ENCODE measurements at places on chromosomes 11 and 22.
A peak's percentile ranks its signal among the peaks of the same experiment; 100 is the strongest.

DNA sequence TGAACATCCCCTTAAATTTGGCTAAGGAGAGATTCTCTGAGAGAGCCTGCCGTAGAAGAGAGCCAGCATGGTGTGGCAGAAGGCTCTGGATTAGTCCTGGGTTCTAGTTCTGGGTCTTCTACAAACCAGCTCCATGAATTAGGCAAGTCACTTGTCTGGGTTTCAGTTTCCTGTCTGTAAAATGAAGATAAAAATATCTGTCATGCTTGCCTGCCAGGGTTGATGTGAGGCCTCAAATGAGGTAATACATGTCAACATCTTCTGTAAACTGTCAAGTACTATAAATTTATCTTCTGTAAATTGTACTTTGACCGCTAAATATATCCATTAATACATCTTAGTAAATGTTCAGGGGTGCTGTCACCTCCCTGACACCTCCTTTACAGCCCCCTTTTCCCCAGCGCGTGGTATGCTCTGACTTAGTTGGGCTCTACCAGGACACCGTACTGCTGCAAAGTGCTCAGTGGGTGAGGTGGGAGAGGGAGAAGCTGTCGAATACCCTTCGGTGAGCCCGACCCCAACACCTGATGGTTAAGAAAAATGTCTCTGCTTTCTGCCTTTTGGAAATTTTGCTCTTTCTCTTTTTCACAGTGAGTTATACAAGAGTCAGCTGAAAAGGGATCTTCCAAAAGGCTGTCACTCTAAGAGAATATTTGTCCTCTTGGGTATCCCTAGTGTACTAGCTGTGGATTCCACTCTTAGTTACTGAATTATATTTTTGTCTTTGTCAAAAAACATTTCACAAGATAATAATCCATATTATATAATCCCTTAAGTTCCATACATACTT lies 15.0 kb downstream of the RBX1 start:
- no peak for DNase-seq

DNA sequence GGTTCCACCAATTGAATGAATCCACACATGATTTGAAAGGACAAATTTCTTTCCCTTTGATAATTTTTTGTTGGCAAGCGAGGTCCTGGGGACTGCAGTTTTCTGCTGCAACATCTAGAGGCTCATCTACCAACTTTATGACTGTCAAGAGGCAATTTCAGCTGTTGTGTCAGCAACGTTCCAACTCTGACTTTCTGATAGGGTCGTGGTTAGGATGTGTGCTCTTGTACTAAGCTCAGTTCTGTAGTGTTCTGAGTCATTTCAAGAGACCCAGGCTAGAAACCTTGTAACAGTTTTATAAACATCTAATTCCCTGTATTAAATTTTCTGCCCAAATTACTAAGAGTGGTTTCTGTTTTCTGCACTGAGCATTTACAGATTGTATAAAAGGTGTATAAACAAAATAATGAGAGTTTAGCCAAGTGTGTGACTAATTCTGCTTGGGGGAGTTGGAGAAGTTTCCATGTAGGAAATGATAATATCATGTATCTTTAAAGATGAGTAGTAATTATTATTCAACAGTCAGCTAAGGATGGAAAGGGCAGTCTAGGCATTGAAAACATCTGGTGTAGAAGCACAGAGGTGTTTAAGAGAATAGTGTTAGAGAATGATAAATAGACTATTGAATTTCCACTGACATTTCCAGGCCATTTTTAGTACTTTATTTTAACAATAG lies 72.2 kb downstream of the RBMXL2 start:
- no peak for DNase-seq

- DNase-seq, result no peak
Measured at GRCh38 chr11:112889446-112889845, 71.8 kb upstream of the NCAM1 start.

DNA sequence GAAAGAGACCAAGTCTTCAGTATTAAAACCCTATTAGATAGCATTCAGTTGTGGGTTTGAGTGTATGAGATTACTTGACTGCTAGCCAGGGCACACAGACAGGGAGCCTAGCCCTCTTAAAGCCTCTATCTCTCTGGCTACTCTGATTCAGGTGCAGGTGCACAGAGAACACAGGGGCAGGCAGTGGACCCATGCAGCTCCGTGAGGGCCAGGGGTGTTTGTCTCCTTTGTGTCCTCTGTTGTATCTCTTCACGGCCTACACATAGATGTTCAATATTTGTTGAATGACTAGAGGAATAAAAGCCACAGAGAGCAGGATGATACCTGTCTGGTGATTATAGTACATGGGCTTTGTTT lies 21.5 kb upstream of the AIFM3 start:
- DNase-seq, result no peak

DNA sequence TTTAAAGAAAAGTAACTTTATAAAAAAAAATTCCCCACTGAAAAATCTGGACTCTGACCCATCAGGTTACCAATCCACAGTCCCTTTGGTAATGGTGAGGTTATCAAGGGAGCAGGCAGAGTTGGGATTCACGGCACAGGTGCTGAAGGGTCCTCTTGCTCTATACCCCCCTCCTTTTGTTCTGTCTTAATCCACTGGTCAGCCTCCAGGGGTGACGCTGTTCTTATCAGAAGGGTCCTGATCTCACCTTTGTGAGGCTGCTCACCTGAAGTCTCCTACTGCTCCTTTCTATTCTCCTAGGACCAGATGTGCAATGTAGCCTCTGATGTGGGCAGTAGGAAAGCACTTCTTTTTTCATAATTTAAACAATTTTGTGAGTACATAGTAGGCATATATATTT lies 80.6 kb upstream of the E2F8 start:
- DNase-seq, result no peak

GRCh38 chr22:24423519-24424000 lies 3.8 kb upstream of the ADORA2A start:
- DNase-seq, result no peak

DNA sequence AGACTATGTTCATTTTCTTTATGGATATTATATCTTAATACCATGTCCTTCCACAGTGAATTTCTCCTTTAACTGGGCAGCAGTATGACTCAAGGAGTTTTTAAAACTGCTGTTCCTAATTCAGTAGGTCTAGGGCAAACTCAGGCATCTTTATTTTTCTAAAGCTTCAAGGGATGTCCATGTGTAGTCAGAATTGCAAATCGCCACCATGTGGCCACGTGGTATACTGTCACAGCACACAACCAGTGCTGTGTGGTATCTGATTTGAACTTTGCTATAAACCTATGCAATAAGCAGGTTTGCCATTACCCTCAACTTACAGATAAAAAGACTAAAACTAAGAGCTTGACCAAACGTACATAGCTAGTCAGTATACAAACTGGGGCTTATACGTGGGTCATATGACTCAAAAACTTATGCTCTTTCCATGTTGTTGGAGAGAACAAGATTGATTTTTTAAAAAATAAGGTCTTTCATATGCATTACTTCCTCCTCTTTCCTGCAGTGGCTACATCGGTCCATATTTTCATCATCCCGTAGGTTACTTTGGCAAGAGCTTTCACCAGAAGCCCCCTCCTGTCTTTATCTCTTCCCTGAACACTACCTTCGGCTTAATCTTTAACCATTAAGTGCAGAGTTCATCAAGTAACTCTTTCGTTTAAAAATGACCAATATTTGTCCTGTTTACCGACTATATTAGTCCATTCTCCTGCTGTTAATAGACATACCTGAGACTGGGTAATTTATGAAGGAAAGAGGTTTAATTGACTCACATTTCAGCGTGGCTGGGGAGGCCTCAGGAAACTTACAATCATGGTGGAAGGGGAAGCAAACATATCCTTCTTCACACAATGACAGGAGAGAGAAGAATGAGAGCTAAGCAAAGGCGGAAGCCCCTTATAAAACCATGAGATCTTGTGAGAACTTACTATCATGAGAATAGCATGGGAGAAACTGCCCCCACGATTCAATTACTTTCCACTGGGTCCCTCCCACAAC lies 8.0 kb upstream of the HTATIP2 start:
- no peak for DNase-seq

GRCh38 chr11:71301046-71301857 lies 48.9 kb upstream of the SHANK2 start:
- no peak for DNase-seq

DNA sequence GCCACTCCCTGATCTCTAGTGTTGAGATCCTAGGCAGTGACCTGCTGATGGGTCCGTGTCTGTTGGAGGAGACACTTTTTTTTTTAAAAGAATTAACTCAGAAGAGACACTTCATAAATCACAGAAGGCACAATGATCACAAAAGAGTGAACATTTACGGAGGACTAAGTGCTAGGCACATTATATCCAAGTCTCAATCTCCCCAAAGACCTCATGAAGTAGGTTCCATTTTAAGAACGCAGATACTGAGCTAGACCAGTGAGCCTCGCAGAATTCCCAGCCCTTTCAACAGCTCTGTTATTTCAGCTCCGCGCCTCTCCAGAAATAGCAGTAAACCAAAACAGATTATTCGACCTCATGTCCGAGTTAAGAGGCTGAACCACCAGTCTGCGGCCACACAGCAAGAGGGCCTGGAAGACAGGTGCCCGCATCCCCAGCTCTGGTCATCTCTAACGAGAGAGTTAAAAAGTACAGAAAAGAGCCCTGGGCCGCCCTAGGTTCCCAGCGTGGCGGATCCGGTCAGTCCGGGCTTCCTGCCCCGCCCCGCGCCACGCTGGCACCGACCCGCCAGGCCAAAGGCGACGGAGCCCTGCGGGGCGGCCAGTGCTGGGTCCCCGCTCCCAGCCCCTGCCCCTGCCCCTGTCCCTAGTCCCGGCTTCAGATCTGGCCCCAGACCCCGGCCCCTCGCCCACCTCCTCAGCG lies 612 bp downstream of the XBP1 start:
- DNase-seq, result peak; percentile 6

- DNase-seq, result no peak
Measured at GRCh38 chr11:3091081-3091845, 34.0 kb upstream of the CARS1 start.

DNA sequence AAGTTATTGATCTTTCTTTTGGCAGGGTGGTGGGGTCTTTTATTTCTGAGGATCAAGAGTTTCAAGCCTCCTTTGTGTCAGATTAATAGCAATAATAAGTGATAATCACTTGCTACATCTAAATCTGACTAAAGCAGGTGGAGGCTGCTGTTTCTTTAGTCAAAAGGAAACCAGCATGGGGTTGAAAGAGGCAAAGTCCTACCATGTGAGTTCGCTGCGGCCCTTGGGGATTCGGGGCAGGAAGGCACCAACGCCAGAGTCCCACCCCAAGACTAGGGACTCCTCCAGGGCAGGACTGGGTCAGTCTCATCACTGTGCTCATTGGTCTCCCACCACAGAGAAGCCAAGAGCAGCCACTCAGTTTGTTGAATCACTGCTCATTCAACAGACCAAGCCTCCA lies 73.0 kb downstream of the TENM4 start:
- no peak for DNase-seq

DNA sequence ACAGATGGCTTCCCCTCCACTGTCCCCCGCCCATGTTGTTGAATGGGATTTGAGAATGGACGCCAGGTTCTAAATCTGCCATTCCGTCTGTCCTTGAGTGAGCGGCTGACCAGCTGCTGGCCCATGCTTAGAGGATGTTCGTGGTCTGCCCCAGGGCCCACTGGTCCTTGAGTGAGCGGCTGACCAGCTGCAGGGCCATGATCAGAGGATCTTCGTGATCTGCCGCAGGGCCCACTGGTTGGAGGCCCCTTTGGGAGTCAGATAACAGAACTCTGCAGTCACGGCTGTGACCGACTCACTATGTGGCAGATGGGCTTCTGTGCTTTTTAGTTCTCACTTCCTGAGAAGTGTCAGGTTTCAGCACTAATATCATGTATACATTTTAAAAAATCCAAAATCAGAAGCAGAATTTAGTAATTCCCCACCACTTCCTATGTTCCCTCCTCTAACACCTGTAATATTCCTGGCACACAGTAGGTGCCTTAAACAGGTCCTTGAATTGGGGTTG lies 54.1 kb downstream of the MICAL3 start:
- no peak for DNase-seq

DNA sequence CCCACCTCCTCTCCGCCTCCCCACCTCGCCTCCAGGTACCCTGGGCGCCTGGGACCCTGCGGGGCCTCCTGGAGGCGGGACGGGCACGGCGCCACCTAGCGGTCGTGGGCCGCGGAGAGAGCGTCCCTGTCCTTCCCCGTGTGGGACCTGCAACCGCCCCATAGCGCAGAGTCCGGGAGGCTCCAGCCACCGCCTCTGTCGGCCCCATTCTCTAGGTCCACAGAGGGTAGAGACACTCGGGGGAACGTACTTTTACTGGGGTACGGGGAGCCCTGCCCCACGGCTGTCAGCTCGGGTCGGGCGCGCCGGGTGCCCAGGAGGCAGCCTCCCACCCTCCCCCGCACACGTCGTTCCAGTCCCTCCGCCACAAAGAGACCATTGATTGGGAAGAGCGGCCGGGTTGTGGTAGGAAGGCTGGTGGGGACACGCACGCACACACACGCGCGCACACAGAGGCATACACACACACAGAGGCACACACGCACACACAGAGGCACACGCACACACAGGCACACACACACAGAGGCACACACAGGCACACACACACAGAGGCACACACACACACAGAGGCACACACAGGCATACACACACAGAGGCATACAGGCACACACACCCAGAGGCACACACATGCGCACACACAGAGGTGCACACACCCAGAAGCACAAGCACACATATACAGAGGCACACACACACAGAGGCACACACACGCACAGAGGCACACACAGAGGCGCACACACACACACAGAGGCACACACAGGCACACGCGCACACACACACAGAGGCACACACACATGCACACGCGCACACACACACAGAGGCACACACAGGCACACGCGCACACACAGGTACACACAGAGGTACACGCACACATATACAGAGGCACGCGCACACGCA lies 12.6 kb upstream of the NECTIN1 start:
- no peak for DNase-seq

DNA sequence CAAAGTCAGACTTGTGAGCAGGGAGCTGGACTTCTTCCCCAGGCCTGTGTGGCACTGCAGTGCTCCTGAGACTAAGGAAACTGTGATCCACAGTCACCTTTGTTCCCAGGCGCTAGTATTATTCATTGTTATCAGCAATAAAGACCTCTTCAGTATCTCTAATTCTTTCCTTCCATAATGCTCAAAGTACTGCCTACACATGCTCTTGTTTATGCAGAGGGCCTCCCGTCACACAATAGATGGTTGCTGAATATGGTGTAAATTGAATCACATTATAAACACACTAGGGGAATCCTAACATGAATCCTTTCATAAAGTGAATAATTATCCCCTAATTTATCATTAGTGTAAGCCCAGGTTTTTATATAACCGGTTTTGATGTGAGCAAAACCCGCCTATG lies 493.3 kb downstream of the BUD13 start:
- DNase-seq, result no peak

Measured in fibroblast of skin of left biceps (primary cell).